ENCODE measurements at places on chromosomes 5 and 9.

DNA sequence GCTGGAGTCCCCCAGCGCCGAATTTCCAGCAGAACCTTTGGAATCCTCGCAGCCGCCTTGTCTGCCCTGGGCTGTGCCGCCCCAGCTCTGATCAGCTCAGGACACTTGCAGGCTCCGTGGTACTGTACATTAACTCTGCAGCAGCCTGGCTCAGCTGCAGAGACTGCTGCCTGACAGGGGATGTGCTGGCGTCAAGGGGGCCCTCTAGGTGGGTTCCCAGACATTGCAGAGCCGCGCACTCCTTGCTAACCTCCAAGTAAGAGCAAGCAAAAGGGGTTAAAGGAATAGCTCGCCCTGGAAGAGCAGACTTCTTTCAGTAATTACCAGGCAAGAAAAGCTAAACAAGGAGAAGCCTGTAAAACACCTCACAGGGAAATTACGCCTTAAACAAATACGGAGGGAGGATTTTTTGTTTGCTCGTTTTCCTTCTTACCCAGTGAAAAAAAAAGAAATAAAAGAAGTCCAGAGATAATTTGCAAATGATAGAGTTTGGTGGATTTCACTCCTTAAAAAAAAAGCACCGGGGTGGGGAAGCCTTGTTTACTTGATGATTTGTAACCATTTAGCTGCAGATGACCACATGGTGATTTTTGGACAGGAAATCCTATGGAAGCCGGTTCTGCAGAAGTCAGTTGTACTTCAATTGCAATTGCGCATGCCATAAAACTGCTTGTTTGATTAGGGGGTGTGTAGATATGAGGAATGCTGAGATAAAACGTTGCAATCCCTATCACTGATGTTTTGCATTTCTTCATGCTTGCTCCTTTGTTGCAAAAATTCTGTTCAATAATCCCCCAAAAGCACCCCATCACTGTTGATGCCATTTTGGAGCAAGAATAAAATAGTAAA, 305.8 kb downstream of the PDE4D start:
- H3K27me3 ChIP-seq, result peaks cover 3% of the 10 kb centered on the region
- H3K4me1 ChIP-seq, result no peaks in the 10 kb centered on the region
- H3K27ac ChIP-seq, result no peak overlapping the region
- no peak overlapping the region for H3K4me3 ChIP-seq
- peak; percentile 65 for DNase-seq

- H3K27ac ChIP-seq, result no peak overlapping the region
These were observed 63.6 kb downstream of the ADAMTS2 start for GRCh38 chr5:179281694-179282093.

- peaks cover 9% of the 10 kb centered on the region for H3K4me1 ChIP-seq
- peaks cover 4% of the 10 kb centered on the region for H3K36me3 ChIP-seq
- H3K4me3 ChIP-seq, result no peak overlapping the region
These were observed 581.3 kb downstream of the PDE4D start for GRCh38 chr5:59312223-59312622.

DNA sequence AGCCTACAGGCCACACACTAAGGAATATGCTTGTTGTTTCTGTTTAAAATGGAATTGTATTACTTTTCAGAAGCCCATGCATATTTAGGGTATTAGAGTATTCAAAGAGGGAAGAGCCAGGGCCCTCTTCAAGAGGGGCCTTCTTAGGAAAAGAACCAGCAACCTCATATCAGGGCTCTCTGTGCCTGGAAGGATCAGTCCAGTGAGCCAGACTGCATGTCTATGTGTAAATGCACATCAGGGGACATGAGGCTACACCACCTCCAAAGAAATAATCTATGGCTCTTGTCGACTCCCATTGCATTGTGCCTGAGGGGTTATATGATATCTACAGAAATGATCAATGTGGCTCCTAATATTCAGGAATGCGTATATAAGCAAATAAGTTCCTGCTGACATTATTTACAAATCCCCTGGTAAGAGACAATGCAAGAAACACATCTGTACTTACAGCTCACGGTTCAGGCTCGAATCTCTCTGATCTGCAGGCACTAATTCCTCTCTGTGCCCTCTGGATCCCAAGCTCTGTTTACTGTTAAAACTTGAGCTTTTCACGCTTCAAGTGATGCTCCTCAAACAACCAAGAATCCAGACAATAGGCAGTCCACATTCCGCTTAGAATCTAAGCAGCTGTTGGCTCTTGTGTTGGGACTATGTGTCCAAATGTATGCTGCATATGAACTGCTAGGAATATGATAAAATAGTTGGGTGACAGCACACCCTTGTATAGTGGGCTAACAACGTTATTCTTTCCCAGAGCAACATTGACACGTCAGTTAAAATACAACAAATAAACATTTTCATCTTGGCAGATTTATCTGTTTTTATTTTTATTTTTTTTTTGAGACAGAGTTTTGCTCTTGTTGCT, 150.2 kb upstream of the KLF9 start:
- H3K36me3 ChIP-seq, result no peaks in the 10 kb centered on the region
- no peak for DNase-seq
- peaks cover 3% of the 10 kb centered on the region for H3K4me1 ChIP-seq
- H3K27ac ChIP-seq, result no peak overlapping the region

DNA sequence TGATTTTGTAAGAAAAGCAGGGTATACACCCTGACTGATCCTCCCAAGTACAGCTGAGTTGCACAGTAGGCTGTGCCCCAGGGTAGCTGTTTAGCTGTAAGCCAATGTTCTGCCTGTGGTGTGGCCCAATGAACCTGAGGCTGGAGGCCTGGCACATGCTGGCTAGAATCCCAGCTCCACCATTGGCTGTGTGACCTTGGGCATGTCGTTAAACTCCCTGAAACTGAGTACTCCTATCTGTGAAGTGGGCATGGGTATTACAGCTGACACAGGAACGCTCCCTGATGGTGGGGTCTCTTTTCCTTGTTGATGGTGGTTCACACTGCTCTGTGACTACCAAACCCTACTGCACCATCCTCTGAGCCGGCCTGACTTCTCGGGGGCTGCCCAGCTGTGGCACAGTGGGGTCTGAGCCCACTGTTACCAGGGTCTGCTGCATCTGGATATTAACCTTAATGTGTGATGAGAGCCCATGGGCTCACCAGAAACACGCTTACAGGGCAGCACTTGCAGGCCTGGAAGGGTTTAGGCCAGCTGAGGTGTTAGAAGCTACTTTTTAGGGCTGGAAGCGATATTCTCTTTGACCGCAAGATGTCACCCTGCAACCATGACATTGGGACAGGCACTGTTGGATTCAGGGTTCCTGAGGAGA, 7.0 kb upstream of the GADD45G start:
- H3K27ac ChIP-seq, result no peak overlapping the region
- no peaks in the 10 kb centered on the region for H3K4me1 ChIP-seq
- H3K27me3 ChIP-seq, result peaks cover 5% of the 10 kb centered on the region
- H3K4me3 ChIP-seq, result no peak overlapping the region
- no peaks in the 10 kb centered on the region for H3K36me3 ChIP-seq

DNA sequence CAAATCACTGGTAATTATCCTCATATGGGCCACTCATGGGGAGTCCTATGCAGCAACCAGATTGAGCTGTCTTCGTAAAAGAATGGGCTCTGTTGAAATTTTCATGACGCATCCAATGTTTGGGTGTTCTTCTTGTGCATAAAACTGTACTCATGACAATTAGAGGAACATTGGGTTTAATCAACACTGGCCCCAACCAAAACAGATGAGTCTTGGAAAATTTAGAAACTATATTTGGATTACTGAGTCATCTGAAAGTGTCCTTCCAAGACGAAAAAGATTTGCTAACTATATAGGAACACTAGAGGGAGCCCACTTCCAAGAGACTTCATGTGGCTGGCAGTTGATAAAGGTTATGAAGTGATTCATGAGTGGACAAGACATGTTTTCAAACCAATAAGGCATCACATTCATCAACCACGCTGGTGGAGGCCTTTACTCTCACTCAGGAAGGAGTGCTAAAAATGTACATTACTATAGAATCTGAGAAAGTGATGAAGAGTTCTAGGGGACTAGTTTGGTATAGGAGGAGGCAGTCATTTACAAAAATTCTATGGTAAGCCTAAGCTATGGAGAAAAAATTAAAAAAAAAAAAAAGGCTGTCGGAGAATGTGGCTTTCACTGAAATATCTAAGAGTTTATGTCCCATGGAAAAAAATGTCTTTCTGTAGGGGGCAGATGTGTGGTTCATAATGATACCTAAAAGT, 313.5 kb downstream of the PRDM9 start:
- H3K4me3 ChIP-seq, result no peak overlapping the region
- DNase-seq, result no peak
- H3K36me3 ChIP-seq, result no peaks in the 10 kb centered on the region
- no peak overlapping the region for H3K27ac ChIP-seq
- H3K4me1 ChIP-seq, result no peaks in the 10 kb centered on the region

- DNase-seq, result no peak
- H3K4me3 ChIP-seq, result no peak overlapping the region
- no peaks in the 10 kb centered on the region for H3K36me3 ChIP-seq
- peaks cover 3% of the 10 kb centered on the region for H3K27me3 ChIP-seq
These were observed 63.1 kb downstream of the ARL15 start for GRCh38 chr5:54247226-54247625.

DNA sequence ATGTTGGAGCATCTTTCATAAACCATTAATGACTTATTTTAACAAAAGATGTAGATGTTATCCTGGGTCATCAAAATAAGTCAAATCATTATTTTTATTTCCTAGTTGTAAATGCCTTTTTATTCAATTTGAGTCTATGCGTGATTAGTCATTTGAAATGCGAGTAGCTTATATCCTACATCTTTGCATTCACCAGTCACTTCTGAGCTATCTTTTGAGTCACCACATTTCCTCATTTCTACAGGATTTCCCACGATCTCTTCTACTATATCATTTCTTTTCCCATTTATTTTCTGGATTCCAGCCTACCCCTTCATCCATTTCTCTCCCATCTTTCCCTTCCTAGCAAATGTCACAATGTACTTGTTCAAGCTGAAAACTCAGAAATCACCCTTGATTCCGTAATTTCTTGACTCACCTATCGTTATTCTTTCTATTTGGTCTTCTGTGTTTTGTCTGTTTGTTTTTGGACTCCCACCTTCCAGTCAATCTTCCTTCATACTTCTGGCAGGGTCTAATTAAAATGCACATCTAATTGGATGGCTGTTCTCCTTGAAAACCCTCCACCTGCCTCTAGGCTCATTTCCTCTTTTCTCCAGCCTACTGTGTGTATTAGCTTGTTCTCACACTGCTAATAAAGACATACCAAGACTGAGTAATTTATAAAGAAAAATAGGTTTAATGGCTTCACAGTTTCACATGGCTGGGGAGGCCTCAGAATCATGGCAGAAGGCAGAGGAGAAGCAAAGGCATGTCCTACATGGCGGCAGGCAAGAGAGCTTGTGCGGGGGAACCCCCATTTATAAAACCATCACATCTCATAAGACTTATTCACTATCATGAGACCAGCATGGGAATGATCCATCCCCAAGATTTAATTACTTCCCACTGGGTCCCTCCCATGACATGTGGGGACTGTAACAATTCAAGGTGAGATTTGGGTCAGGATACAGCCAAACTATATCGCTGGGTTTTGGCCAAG, 112.4 kb downstream of the MEF2C start:
- peaks cover 8% of the 10 kb centered on the region for H3K4me1 ChIP-seq
- DNase-seq, result no peak
- no peak overlapping the region for H3K4me3 ChIP-seq
- H3K36me3 ChIP-seq, result peaks cover 50% of the 10 kb centered on the region
- H3K27me3 ChIP-seq, result no peaks in the 10 kb centered on the region

DNA sequence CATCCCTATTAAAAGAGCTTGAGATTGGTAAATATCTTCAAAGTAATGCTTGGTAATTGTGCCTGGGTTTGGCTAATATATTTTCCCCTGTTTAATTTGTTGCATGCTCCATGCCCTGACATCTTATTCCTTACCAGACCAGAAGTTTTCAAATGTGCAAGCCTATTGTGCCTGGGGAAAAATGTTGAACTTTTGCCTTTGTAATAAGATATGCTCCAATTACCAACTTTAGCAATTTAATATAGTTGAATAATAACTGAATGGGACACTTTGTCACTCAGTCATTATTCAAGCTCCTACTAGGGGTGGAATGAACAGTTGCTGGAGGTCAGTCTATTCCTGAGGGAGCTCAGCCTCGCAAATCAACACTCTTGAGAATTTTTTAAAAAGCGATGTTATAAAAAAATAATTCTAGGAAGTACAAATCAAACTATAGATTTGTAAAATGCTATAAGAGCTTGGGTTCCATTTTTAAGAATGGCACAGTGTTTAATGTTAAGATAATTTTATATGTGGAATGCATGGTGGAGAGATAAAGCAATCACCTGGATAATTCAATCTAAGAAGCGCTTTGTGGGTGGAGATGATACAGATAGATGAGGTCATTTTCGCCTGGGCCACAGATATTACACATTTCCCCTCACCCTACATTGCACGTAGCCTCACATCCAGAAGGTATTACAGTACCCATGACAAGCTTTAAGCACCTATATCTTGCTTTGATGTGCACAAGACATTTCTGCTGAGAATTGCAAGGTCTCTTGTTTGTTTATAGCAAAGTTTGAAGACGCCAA, 231.8 kb downstream of the PIK3R1 start:
- no peaks in the 10 kb centered on the region for H3K27me3 ChIP-seq
- no peak overlapping the region for H3K27ac ChIP-seq
- H3K4me1 ChIP-seq, result peaks cover 10% of the 10 kb centered on the region
- H3K36me3 ChIP-seq, result no peaks in the 10 kb centered on the region
- H3K4me3 ChIP-seq, result no peak overlapping the region

DNA sequence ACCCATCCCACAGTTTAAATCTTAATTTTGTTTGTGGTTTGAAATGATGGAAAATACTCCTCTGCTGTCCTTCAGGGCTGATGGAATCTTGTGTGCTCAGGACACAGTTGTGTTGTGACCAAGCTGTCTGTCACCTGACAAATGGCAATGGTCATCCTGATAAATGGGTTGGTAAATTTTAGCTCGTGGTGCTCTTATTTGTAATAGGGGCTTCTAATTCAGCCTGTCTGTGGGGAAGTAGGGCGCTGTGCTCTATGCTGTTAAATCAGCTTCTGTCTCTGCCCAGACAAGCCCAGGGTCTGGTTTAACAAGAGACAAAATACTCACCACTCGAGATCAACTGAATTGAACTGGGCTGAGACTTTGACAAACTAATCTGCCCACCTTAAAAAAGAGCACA, 4.5 kb downstream of the LRRTM2 start:
- H3K36me3 ChIP-seq, result peaks cover 6% of the 10 kb centered on the region
- H3K27ac ChIP-seq, result peak overlapping the region; percentile 46
- peaks cover 78% of the 10 kb centered on the region for H3K4me1 ChIP-seq
- peaks cover 2% of the 10 kb centered on the region for H3K27me3 ChIP-seq

DNA sequence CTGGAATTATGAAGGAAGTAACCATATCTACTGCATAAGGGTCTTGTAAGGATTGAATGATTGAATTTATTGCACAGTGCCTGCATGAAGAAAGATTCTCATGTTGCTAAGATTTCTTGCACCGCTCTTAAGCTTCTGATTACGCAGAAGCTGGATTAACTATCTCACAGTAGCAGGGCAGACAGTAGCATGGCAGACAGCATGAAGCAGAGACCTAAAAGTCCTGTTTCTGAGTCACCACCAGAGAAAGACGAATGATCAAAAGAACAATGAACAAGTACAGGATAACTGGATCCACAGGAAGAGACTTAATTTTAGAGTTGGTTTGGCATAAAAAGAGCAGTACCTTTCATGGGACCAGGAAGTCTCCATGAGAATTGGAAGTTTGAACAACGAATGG, 142.4 kb downstream of the MAPKAP1 start:
- H3K36me3 ChIP-seq, result no peaks in the 10 kb centered on the region
- H3K27ac ChIP-seq, result peak overlapping the region; percentile 14
- no peak for DNase-seq
- no peak overlapping the region for H3K4me3 ChIP-seq
- no peaks in the 10 kb centered on the region for H3K27me3 ChIP-seq
- H3K4me1 ChIP-seq, result peaks cover 12% of the 10 kb centered on the region

Data from endothelial cell (in vitro differentiated cells).